ENCODE measurements at places on chromosomes 7 and 10.

- no peak for DNase-seq
These were observed 107.1 kb downstream of the TEX36 start for GRCh38 chr10:125575843-125576242.

GRCh38 chr7:2792235-2792634, 51.9 kb downstream of the GNA12 start:
- no peak for DNase-seq

GRCh38 chr10:78777867-78778266, 290.9 kb upstream of the ZMIZ1 start:
- no peak for DNase-seq

GRCh38 chr10:6230315-6230714, 27.6 kb downstream of the PFKFB3 start:
- DNase-seq = no peak

GRCh38 chr7:51243631-51244030, 73.0 kb downstream of the COBL start:
- DNase-seq = no peak

DNA sequence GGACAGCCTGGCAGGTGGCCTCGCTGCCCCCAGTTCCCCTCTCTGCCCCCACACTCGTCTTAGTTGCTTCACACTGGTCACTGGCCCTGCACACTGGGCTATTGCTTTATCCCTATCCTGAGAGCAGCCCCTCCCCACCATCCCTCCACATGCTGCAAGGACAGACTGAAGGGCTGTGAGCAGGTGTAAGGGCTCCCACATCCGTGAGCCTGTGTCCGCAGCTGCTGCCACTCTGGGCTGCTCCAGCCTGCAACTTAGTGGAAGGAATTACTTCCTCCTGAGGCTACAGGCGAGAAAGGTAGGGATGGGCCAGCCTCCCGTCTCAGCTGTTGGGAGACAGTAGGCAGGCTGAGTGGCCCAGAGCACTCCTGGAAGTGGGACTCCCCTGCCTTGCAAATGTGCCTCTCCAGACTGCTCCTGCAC, 3.8 kb downstream of the RARRES2 start:
- DNase-seq = no peak

DNA sequence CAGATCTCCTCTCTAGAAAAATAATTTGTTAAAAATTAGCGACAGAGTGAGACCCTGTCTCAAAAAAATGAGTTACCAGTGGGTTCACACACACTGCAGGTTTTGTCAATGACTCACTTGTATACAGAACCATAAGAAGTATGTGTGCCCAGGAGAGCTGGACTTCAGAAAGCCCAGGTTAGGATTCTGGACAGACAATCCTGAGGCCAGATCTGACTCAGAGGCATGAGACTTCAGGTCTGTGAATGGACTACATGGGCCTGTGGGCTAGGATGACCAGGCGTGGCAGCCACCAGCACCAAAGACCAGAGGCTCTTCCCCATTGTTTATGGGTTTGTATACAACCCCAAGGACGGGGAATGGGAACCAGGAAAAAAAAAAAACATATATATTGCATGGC, 9.3 kb upstream of the ZNF438 start:
- no peak for DNase-seq

DNA sequence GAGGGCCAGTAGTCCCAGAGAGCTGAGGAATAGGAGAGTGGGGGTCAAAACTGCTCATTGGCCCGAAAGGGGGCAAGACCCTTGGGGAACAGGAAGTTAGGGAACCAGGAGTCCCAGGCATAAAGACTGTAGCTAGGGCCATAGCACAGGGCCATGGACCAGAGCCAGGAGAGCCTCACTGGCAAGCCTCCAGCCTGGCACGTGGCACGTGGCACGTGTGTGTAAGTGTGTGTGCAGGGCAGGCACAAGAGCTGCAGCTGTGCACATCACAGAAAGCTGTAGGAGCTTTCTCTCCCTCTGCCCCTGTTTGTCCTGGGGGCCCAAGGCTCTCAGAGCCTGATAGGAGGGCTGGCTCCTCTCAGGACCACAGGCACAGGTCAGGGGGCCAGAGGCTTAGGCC, 47.8 kb upstream of the SLF2 start:
- no peak for DNase-seq

DNA sequence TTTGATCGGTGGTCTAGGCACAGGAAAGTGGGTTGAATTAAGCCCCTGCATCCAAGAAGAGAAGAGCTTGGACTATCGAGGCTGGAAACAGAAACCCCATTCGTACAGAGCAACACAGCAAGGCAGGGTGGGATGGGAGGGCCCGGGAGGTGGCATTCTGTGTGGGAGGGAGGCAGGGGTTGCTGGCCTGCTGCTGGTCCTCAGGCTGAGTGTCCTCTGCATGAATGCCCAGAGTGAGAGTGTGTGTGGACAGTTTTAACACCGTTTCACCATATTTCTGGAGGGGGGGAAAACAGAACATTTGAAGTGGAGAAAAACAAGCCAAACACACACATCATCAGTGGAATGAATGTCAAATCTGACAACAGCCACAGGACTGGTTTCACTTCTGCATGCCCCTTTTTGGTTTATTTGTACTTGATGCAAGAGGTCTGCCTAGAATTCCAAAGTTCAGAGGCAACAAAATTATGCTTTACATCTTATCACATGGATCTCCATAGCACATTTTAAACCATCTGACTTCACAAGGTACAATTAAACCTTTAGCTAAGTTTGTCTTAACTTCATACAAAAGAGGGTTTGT, 11.1 kb upstream of the ENO4 start:
- DNase-seq = no peak

GRCh38 chr7:11434366-11434765, 397.6 kb downstream of the THSD7A start:
- DNase-seq = no peak

DNA sequence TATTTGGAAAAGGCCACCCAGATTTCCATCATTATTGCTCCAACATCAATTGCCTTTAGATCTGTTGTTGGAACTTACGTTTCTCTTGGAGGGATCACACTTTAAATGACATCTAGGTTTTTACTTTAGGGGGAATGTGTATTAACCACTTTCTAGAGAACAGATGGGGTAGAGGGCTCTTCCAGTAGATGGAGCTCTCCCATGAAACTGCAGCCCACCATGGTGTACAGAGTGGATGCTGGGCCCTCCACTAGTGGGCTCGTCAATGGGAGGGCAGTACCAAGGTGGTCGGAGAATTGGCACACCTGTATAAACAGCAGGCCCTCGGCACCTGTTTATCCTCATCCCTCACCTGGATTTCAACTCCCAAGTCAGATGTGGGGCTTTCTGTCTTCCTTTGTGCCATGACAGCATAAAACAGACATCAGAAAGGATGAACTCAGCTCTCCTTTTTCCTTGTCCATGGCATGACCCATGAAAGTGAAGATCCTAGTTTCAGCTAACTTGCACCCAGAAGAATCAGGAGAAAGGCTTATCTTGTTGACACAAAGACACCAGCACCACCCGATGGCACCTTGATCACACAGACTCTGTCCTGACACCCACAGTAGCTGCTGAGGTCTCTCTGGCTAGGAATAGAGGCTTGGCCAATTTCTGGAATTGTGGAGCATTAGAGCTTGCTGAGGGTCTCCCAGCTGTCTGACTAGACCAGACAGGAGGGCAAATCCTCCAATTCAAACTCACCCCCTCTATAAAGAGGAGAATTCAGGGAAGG, 150.5 kb downstream of the CYP26A1 start:
- DNase-seq = no peak

- DNase-seq = no peak
These were observed 926.6 kb upstream of the MBL2 start for GRCh38 chr10:53699231-53699630.

DNA sequence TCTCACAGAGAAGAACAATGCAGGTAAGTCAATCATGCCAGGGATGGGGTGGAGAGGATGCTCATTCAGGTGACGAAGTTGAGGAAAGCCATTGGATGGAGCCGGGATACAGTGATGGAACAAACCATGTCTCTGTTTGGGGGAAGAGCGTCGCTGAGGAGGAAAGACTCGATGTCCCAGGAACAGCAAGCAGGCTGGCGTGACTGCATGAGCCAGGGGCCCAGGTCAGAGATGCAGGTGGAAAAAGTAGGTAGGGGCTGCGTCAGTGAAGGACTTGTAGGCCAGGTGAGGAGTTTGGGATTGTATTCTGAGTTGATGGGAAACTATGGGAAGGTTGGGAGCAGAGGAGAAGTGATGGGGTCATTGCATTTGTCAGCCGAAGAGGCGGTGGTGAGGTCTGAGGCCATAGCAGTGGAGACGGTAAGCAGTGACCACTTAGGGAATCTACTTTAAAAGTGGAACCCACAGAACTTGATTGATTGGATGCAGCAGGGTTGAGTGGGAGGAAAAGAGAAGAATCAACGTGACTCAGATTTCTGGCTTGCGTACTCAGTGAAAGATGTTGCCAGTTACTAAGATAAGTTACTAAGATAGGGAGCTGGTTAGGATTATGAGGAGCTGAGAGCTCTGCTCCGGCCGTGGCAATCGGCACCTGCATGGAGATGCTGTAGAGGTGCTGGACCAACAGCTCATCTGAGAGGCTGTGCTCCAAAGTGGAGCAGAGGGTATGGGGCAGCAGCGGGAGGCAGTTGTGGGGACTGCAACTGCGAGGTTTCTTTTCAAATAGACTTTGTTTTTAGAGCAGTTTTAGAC, 12.5 kb upstream of the IL2RA start:
- no peak for DNase-seq

- no peak for DNase-seq
These were observed 13.0 kb downstream of the RRP12 start for GRCh38 chr10:97388152-97388551.

DNA sequence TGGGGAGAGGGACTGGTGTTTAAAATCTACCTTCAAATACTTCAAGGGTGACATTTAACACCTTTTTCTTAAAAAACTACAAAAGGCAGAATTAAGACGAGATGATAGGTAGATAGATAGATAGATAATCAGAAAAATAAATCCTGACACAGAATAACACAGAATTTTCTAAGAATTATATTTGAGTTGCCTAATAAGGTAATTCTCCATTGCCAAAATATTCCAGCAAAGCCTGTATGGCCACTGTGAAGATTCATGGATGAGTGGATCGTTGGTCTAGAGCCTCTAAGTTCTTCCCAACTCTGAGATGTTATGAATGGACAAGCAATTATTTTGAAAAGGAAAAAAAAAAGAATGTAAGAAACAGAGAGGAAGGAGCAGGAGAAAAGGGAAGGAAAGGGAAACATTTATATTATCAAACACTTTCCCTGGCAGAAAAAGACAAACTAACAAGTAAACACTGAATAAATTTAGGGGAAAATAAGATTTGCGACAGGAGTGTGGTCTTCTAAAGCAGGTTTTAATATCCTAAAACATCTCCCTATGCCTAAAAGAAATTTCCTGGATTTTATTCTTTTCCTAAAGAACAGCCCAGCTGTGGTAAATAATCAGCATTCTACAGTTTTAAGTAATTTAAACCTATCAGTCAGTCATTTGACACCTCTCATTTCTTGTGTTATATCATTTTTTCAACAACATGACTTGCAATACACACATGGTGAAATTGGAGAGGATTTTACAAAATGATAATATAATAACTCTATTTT, 7.5 kb upstream of the CAV2 start:
- DNase-seq = no peak

- no peak for DNase-seq
These were observed 15.6 kb downstream of the CUBN start for GRCh38 chr10:17113889-17114540.

DNA sequence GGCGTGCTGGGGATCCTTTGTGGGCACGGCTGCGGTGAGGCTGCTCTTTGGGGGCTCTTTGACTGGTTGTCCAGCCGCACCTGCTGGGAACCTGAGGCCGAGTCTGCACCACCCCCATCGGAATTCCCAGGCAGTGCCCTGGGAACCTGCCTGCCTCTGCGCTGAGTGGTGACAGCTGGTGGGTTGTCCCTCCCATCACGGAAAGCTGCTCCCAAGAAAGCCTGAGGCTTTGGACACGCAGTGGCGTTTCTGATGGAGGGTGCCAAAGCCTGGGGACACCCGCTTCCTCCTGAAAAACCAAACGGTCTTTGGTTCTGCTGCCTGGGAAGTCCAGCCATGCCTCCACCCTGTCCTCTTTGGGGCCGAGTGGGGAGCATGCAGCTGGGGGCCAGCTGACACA, 21.4 kb upstream of the SHH start:
- no peak for DNase-seq

- no peak for DNase-seq
These were observed 1.4 kb downstream of the SFR1 start for GRCh38 chr10:104123397-104123796.

DNA sequence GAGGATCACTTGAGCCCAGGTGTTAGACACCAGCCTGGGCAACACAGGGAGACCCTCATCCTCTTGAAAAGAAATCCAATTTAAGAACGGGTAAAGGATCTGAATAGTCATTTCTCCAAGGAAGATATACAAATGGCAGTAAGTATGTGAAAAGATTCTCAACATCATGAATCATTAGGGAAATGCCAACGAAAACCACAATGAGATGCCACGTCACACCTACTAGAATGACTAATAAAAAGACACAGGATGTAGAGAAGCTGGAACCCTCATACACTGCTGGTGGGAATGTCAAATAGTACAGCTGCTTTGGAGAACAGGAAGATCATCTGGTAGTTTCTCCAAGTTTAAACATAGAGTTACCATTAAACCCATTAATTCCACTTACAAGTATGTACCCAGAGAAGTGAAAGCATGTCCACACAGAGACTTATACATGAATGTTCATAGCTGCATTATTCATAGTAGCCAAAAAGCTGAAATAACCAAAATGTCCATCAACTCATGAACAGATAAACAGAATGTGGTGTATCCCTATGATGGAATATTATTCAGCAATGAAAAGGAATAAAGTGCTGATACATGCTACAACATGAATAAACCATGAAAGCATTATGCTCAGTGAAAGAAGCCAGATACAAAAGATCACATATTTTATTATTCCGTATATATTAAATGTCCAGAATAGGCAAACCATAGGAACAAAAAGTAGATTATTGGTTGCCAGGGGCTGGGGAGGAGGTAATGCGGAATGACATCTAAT, 13.1 kb upstream of the ZMIZ2 start:
- DNase-seq = no peak

GRCh38 chr7:151885202-151885580, 8.3 kb upstream of the PRKAG2 start:
- no peak for DNase-seq

DNA sequence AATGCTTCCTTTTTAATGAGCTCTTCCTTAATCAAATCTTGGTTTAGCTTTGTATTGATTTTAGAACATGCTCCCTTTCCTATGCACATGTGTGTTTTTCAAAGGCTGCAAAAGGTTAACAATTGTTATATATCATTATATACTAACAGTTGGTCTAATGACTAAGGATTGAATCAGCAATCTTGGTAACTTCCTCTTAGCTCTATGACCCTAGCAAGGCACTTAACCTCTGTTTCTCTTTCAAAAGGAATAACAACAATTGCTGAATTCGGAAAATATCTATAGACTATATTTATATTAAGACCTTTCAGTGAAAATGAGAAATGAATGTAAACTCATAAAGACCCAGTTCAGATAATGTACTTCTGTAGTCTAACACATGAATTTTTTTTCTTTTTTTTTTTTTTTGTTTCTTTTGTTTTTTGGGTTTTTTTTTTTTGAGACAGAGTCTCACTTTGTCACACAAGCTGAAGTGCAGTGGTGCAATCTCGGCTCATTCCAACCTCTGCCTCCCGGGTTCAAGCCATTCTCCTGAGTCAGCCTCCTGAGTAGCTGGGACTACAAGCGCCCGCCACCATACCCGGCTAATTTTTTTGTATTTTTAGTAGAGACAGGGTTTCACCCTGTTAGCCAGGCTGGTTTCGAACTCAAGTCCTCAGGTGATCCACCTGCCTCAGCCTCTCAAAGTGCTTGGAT, 48.8 kb downstream of the HOXA1 start:
- DNase-seq = no peak

- no peak for DNase-seq
These were observed 445 bp upstream of the ATRNL1 start for GRCh38 chr10:115092555-115093285.
